ENCODE measurements at places on chromosomes 6 and 20.

DNA sequence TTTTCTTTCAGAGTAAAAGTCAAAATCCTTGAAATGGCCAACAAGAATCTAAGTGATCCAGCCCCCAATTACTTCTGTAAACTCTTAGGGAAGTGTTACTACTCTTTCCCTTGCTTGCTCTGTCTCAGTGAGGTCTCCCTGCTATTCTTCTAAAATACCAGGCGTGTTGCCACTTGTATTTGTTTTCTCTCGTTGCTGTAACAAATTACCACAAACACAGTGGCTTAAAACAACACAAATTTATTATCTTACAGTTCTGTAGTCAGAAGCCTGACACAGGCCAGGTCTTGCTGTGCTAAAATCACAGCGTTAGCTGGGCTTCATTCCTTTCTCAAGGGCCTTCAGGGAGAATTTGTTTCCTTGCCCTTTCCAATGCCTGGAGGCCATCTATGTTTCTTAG is 59.9 kb downstream of the HECA start:
- DNase-seq = no peak

DNA sequence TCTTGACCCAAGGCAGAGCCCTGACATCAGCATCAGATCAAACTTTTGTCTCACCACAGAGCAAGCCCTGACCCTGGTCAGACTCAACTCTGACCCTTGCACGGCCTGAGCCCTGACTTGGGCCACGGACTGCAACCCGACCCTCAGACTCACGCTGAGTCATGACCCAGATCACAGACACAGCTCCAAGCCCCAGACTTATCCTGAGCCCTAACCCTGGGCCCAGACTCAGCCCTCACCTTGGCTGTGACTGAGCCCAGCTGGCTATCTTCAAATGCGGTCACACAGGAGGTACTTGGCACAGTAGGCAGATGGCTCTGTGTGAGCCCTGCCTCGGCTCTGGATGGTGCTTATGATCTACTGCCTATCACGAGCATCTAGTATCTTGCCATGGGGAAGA is 602.3 kb downstream of the PTPRT start:
- DNase-seq = no peak

DNA sequence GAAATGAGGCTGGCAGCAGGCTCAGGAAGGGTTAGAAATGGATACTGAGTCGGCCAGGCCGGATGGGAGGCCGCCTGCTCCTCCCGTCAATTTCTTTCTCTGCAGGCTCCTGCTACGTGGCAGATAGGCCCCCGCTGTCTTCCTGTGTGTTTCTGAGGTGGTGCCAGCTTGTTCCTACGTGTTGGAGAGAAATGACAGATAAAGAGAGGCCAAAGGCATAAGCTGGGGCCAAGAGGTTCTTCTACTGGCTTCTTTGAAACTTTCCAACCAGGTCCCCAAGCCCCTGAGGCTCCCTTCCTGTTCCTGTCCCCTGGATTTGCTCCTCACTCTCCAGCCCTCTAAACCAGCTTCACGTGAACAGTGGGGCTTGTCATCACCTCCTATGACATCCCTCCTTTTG is 76.8 kb downstream of the TCP11 start:
- DNase-seq = no peak

- no peak for DNase-seq
These were observed 30.6 kb upstream of the HLA-DQB1 start for GRCh38 chr6:32697031-32697430.

- DNase-seq = no peak
These were observed 149.4 kb downstream of the ELOVL4 start for GRCh38 chr6:79797912-79798311.

GRCh38 chr6:87071683-87072082 is 23.2 kb downstream of the CGA start:
- no peak for DNase-seq

DNA sequence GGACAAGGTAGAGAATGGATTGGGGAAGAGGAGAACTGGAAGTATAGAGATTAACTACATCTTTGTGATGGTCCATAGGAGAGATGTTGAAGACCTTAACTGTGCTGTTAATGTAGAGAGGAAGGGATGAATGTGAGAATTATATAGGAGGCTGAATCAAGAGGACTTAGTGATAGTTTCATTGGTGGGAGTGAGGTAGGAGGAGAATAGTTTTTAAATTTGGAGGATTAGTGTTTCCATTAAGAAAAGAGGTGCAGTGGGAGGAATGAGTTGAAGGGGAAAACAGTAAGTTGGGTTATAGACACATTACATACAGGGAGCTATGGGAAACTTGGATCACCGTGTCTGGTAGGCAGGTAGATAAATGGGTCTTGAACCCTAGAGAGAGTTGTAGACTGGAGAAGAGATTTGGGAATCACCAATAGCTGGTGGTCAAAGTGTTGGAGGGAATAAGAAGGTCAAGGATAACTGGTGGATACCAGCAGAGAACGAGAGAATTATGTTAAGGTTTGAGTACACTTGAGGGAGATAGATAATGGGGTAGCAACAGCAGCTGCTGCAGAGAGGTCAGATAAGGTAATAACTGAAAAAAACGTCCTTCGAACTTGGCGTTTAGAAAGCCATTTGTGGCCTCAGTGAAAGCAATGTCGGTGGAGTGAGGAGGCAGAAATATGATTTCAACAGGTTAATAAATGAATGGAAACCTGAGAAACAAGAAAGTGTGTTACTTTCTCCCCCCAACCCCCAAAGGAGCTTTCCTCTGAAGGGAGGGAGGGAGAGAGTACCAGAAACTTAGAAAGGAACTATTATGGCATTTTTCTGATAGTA is 3.1 kb downstream of the C6orf89 start:
- no peak for DNase-seq

GRCh38 chr6:109092074-109092473 is 2.6 kb downstream of the SESN1 start:
- no peak for DNase-seq

GRCh38 chr20:58661598-58662473 is 10.8 kb downstream of the STX16 start:
- DNase-seq = peak; percentile 2

- DNase-seq = no peak
These were observed 1.7 kb upstream of the NHSL1 start for GRCh38 chr6:138500867-138501446.

DNA sequence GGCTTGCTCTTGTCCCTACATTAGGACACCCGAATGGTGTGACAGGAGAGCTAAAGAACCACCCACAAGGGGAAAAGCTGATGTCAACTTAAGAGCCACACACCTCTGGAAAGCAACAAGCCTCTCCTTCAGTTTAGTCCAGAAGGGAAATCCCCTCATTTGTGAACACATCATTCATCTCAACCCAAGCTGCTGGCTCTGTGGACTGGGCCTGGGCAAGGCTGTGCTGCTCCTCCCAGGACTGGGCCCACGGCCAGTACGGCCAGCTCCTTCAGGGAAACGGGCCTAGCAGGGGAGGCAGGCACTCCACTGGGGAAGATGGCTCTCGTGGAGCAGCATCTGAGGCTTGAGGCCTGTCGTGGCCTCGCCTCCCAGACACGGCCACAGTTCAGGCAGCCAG is 12.8 kb upstream of the SLC4A11 start:
- DNase-seq = no peak

DNA sequence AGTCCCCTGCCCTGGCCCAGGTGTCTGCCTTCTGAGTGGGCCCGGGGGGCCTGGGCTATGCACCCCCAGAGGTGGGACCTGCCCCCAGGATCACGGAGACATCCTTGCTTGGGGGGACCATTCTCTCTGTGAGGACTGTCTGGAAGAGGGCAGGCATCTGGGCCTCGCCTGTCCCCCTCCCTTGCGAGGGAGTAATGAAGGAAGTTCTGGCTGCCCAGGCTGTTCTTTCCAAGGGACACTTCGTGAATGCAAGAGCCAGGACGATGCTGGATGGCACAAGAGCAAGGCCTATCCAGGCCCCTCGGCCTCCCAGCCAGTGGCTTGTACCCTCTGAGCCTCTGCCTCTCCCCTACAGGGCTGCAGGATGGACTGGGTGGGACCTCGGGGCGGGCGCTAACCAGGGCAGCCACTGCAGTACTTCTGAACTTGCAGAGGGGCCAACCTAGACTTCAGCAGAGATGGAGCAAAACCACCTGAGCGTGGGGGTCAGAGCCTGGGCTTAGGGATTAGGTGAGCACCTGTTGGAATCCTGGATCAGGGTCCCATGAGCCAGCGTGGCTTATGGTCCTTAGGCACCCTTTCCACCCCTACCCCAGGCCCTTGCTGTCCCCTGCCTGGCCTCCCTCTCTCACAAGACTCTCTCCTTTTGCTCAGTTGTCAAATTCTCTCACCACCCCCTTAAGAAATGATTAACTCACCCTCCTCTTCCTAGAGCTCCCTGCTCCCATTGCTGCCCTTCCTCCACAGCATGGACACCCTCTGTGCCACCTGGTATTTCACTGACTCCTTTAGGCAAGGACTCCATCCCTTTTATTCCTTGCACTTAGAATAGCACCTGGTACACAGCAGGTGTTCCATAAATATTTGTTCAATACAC is 53.2 kb downstream of the CTCFL start:
- no peak for DNase-seq

DNA sequence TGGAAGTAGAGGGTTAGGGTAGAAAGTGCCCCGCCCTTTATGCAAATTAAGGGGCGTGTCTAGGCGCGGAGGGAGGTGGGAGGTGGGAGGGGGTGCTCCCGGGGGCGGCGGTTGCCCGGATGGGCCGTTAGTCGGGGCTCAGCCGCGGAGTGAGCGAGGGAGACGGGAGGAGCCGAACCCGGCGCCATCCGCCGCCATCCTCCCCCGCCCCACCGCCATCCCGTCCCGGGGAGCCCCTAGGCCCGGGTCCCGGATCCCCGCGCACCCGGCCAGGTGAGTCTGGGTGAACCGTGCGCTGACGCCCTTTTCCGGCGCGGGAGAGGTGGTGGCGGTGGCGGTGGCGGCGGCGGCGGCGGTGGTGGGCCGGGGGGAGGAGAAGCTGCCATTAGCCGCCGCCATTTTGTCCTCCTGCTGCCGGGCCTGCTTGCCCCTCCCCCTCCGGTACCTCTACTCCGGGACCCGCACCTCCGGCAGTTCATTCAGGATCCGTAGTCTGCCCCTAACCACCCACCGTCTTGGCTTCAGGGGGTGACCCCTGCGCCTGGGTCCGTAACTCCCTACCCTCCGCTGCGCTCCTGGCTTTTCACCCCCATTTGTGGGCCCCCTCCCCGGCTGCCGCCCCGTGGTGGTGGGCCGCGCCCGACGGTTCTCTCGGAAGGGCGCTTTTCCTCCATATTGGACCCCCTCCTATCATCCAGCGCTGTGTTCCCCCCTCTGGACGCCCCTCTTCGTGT is at the start of gene PRRC2A:
Gene PRRC2A (plus strand): TSS at position 130 of the 734 bp plus-strand sequence. CDS start 2,075 bp downstream, outside the sequence.
- DNase-seq = peak; percentile 96

DNA sequence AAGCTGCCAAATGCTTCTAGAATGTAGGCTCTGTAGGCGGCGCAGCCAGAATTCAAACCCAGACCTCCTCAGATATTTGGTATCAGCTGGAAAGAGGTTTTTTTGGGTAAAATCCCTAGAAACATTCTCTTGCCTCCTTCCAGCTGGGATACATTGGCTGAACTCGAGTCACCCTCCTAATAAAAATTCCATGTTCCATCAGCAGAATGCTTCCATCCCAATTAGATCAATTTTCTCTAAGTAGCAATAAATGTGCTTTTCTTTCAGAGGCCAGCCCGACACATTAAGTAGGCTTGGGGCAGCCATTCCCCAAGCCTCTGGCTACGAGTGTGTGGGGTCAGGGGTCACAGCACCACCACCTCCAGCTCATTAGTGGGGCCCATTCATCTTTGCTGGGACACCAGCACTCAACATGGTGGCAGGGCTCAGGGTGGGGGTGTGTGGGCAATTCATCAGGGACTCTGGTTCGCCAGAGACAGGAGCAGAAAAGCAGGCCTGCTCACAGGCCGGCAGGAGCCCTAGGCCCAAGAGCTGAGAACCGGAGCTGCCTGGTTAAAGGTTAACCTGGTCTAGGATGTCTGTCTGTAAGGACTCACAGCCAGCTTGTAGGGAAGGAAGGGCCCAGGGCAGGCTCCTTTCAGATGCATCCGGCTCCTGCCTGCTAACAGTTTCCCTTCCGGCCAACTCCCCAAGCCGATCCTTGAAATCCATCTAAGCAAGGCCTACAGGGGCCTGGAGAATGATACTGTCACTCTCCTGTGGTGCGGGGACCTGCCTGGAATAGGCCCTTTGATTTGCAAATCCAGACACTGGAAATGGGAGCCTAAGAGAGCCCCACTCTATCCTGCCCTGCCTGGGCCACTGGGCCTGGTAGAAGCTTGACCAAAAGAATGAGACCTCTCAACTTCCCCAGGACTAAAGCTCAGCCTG is 159.1 kb upstream of the TOP1 start:
- no peak for DNase-seq
